Jurkat, Clone E6-1 (cell line): ENCODE measurements at places on chromosomes 16 and 17.

GRCh38 chr16:90023078-90023447 is 3.8 kb upstream of the DBNDD1 start:
- DNase-seq = no peak

- no peak for DNase-seq
Observed at GRCh38 chr17:81713004-81713555, 996 bp downstream of the SLC25A10 start.

DNA sequence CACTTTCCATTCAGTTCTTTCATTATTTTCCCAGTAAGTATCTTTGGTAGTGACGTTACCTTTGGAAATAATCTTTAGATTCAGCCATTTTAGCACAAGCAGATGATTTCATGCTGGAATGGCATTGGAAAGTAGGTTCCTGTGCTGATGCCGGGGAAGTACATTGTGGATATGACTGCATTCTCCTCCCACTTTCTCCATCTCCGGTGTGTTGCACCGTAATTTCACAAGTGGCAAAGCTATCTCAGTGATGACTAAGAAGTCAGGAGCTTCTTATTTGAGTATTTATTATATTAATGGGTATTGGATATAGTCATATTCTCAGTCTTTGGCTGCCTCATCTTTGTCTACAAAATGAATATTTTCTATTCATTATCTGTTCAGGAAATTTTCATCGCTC is 69.8 kb downstream of the MRTFB start:
- DNase-seq = no peak

DNA sequence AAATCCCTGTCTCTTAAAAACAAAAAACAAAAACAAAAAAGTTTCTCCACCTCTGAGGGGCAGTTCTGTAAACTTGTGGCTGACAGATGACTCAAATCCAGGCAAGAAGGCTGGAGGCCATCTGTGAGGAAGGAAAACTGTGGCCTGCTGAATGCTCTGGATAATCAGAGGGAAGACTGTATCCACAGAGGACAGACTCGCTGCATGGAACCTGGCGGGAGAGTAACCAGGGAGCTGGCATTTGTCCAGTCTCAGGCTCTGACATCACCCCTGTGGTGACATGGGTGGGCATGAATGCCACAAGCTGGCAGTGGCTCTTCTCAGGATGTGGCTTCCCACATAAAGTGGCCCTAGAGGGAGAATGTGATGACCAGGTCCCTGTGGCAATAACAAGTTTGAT is 2.8 kb upstream of the KSR1 start:
- no peak for DNase-seq

- DNase-seq = no peak
Observed at GRCh38 chr16:595094-595528, 5.2 kb downstream of the RAB40C start.

DNA sequence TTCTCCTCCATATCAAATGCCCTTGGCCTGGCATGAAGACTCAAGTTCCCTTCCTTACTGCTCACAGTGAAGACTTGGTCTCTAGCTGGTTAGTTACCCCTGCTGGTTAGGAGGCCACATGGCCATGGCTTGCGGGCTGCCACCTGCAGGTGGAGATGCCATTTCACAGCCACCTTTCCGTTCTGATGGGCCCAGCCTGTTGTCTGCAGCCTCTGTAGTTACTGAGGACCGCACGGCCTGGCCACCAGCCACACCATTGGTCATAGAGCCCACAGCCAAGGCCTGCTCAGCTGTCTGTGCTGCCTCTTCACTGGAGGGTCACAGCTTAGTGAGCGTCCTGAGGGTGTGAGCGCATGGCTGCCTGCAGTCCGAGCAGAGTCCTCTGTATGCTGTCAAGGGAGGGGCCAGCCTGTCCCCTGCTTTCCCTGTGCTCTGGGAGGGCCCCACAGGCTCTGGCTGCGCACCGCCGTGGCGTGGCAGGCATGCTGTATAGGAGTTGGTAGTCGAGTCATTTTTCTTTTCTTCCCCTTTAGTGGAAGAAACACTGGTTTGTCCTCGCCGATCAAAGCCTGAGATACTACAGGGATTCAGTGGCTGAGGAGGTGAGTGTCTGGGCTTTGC is 59.2 kb downstream of the PLD6 start:
- peak; percentile 31 for DNase-seq

DNA sequence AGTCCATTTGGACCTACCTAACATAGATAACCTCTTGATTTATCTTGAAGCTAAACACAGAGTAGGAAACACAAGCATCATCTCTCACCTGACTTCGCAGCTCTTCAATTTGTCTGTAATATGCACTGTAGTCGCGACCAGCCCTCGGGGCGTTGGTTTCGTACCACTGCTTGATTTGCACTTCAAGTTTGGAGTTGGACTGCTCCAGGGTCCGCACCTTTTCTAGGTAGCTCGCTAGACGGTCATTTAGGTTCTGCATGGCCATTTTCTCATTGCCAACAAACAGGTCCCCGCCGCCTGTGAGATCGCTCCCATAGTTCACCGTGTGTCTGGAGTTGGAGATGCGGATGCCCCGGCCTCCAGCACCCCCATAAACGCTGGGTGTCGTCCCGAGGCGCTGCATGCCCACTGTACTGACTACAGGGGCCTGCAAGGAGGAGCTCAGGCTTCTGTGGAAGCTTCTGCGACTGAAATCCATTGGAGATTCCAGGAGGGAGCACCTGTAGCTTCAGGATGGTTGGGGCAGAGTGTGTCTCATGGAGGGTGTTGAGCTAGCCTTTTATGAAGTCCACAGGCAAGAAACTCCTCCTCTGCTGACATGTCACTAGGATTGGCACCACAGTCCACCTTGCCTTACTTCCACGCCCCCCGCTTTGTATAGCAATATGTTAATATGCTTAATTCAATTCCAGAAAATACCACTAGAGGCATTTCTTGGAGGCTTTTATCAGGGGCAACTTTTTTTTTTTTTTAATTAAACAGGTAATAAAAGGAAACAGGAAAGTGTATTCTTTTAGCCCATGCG is at the start of gene KRT20:
TSS of gene KRT20 (minus strand) at position 535 of the 805 bp plus-strand sequence. CDS start at position 478, 57 bp downstream.
- peak; percentile 16 for DNase-seq

GRCh38 chr17:34155947-34156346 is 99.1 kb upstream of the CCL2 start:
- no peak for DNase-seq
